CD8-positive, alpha-beta T cell (primary cell): ENCODE measurements at places on chromosomes 5 and 9. TPM values are rescaled to one million over a fixed set of nuclear protein-coding genes. Genes with fewer than 3 reads are reported as not detected.

The PCDHGB4 gene
- not detected for total RNA-seq

The FAM78A gene
- total RNA-seq, result 44.0 TPM

The ADRB2 gene
- 7.6 TPM for total RNA-seq

The SPARC gene
- total RNA-seq, result not detected

The ANKRD18A gene
- 1.7 TPM for total RNA-seq

- no peak for DNase-seq
Measured at GRCh38 chr9:130498918-130499698, 54.3 kb downstream of the ASS1 start.

DNA sequence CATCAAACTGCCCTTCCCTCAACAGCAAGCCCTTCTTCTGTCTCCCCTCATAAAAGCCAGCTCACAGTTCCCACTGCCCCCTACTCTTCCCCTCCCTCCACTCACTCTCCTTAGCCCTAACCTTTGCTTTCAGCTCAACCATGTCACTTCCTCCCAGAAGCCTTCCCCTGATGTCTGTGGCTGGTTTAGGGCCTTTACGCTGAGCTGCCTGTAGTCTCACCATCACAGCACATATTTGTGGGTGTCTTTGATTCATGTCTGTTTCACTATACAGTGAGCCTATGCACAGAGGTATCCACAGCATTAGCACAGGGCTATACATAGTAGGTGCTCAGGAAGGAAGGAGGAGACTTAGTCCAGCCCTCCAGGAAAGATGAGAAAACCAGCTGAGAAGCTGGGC lies 34.7 kb downstream of the C9orf50 start:
- DNase-seq, result peak; percentile 63

GRCh38 chr5:141742866-141743851 lies 61.1 kb upstream of the ARAP3 start:
- DNase-seq, result no peak

- no peak for DNase-seq
Measured at GRCh38 chr5:109247986-109248385, 161.8 kb downstream of the PJA2 start.

GRCh38 chr9:16870596-16871335 lies at the start of gene BNC2:
TSS of gene BNC2 (minus strand) at chr9:16870670. CDS start at chr9:16870648, 22 bp downstream.
- DNase-seq, result no peak

DNA sequence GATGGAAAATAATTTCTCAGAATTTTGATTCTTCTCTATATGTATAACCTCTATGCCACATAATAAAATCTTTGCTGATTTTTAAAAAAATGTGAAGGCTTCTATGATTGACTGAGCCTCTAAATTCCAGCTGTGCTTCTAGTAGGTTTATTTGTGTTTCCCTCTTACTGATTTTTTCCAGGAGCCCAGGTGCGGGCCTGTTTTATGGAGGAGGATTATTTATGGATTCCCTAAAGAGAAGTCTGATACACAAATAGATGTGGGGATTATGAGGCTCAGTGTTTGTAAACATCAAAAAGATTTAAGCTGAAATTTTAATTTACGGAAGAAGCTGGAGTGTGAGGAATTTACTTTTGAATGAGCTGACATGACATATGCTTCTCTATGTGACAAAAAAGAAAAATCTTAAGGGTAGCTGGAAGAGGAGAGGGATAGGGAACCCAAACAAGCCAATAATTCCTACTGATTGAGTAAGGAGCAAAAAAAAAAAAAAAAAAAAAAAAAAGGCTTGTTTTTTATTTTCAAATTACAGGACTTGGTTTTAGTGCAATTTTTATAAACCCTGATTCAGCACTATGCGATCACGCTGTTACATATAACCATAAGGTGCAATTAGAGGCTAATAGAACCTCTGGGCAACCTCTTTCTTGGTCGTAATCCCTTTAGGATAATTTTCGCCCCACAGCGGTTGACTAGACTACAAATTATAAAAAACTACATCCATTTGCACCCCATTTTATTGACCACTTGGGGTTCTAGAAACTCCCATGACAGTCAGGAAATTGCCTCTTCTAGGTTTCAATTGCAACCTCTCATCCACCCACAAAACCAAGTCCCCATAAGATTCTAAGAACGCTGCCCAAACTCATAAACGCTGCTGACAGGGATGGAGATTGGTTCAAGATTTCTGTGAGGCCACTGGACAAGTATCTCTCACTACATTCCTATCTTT lies 44.4 kb upstream of the RAI14 start:
- no peak for DNase-seq

GRCh38 chr9:98132806-98133631 lies 14.0 kb upstream of the TRIM14 start:
- DNase-seq, result no peak

DNA sequence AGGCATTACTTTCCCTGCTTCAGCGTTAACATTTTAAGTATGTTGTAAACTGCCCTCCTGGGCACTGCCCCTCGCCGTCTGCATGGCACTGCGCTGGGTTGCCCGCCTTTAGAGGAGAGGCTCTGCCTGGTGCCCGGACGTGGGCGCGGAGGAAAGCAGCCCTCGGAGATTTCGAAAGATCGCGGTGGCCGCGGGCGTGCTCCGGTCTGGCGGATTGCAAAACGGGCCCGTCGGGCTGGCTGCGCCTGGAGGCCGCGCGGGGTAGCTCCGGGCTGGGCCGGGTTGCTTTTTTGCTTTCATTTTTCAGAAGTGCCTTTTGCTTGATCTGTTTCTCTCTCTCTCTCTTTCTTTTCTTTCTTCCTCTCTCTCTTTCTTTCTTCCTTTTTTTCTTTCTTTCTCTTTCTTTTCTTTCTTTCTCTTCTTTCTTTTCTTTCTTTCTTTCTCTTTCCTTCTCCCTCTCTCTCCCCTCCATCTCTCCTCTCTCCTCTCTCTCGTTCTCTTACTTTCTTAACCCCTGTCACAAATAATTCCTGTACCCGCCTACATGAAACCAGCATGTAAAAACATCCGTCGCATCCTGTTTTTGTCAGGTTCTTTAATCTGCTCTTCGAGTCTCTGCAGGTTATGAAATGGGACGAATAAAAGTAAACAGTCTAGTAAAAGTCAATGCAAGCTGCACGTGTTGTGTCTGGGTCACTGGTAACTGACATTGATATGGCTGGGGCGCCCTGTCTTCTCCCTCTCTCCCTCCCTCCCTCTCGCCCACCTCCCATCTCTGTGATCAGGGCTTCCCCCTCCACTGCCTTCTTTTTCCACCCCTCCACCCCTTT lies 1.7 kb downstream of the FST start:
- peak; percentile 72 for DNase-seq

GRCh38 chr5:38800515-38800914 lies 45.3 kb upstream of the OSMR start:
- DNase-seq, result no peak

DNA sequence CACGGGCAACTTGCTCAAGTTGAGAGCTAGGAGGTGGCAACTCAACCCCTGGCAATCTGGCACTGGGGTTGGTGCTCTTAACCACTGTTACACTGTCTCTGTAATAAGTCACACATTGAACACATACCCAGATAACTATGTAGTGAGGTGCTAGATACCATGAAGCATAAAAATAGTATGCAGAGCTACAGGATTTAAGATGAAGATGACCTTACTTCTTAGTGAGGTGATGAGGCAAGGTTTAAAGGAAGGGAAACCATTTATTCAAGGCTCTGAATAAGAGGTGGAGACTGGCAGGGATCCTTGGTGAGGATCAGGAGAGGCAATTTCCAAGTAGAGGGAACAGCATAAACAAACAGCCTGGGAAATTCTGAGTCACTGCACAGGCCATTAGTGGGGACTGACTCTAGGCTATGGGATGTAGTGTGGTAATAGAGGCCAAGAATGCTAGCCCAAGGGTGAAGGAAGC lies 67.6 kb upstream of the NR3C1 start:
- no peak for DNase-seq

DNA sequence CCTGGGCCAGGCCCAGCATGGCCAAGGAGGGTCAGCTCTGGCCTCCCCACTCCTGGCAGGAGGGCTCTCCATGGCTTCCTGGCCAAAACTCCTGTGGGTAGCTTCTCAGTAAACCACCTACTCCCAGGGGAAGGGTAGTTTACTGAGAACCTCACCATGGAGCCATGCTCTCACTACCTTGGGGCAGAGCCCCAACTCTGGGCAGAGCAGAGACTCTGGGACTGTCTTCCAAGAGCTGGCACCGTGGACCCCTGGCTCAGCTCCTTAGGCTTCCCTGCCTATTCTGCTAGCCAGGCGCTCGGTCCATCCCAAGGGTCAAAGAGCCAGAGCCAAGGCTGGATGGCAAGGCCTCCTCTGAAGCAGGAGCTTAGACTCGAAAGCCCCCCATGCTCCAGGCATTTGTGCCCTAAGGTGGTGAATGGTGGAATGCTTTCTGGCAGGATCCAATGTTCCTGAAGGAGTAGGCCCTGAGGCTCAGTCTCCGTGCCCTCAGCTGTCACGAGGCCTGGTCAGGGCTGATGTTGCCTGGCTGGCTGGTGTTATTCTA lies 19.6 kb downstream of the TCF7 start:
- DNase-seq, result peak; percentile 22

- no peak for DNase-seq
Measured at GRCh38 chr9:131986576-131986975, 93.1 kb downstream of the MED27 start.

DNA sequence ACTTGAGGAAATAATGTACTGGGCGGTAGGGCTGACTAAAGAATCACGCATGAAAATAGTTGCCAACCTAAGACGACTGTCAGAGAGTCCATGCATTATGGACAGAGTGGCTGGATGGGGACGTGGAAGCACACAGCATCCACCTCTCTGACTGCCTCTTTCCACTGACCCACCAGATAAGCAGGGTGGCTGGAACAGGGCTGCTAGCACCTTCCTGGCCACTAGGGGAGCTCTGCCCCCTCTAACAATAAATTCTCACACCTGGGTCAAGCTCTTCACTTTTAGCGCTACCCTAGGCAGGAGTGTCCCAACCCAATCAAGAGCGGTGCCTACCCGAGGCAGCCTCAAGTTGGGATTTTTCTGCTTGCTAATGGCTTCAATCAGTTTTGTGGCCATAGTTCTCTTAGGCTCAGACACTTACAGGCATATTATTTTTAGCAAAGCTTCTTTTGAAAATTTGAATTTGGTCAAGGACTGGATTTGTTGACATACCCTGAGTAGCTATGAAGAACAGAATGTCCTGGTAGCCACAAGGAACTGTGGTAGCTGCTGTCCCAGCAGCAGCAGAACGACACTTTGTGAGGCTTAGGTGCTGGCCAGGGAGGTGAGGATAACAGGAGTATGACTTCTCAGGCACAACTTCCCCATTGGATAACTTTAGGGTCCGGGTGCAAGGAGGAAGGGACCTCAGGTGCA lies 6.9 kb upstream of the TPM2 start:
- peak; percentile 61 for DNase-seq

- no peak for DNase-seq
Measured at GRCh38 chr9:106287731-106288130, 575.2 kb upstream of the ZNF462 start.

GRCh38 chr9:91119679-91120078 lies 242.0 kb downstream of the AUH start:
- DNase-seq, result no peak

DNA sequence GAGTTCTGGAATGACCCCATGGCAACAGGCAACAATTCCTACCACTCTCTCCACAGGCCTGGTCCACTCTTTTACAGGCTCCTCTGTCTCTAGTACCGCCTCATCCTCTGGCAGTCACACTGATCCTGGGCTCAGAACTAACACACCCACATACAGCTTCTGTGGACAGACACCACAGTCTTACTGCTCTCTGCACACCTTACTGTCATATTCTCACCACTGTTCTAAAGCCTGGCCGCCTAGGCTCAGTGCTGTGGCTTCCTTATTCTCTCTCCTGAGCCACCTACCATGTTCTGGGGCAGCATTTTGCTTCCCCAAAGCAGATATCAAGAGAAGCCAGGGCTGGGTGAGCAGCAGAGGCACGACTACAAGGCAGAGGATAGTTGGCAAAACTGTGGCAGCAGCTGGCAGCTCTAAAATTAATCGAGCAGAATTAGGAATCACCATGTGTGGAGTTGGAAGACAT lies 14.8 kb downstream of the REEP5 start:
- no peak for DNase-seq

GRCh38 chr9:17135295-17136160 lies 688 bp downstream of the CNTLN start:
- no peak for DNase-seq

- no peak for DNase-seq
Measured at GRCh38 chr5:139295346-139296057, 2.0 kb downstream of the MATR3 start.

DNA sequence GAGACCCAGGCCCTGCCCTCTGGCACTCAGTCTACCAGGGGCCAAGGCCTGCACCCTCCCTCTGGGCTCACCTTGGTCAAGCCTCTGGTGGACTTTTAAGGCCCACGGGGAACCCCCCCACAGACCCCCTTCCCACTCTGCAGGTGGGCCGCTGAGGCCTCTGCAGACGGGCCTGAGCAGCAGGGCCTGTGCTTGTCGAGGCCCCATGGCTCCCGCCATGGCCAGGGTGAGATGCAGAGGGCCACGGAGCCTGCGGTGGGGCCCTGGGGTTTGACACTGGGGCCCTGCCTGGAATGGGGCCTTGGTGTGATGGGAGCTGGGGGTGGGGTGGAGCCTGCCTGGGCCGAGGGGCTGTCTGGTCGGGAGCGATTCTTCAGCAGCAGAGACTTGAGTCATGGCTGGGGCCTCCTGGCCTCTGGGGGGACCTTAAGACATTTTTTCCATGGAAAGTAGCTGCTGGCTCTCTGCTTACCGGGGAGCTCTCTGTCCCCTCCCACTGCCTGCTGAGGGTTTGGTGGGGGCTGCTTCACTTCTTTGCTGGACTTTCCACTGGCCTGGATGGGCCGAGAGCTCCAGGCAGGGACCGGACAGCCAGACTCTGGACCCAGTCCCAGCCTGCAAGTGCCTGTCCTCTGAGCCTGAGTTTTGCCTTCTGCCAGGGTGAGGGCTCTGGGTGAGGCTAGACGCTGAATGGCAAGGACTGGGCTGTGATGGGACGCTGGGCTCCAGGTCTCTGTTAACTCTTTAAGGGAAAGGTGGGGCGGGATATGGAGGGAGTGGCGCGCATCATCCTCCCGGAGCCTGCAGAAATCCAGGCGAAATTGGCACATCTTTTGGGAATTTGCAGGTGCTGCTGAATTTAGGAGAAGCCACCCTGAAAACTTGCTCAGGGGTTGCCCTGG lies 132.2 kb downstream of the RXRA start:
- DNase-seq, result no peak

DNA sequence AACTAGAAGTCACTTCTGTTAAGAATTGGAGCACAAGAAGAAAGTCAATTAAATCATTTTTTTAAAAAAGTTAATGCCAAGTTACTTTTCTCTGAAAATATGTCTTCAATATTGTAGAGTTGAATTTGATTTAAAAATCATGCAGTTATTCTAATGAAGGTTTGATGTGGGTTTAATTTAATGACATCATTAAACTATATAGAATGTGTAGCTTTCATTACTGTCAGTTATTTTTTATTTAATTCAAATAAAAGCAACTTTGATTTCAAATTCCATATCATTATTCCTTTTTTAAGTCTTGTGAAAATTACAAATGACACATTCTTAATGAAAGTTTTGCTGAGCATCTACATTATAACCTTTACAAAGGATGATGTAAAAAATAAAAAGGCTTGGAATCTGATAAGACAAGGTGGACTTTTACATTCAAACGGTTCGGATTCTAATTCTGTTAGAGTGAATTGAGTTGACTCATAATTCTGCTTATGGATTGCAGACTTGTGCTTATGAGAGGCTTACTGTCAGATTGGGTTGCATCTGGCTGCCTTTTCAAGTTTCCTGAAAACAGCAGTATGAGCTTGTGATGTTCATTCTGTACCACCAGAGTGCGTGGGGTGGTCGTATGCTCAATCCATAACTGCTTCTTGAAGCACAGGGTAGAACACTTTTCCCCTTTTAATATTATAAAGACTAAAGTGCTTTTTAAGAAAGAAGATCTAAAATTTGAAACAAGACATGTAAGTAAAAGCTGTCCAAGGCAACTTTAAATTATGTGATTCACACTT lies 253.0 kb upstream of the ARRDC3 start:
- DNase-seq, result no peak

- DNase-seq, result no peak
Measured at GRCh38 chr5:64629841-64630240, 60.5 kb upstream of the SHISAL2B start.
